ENCODE measurements at places on chromosomes 1 and 21.
A peak's percentile ranks its signal among the peaks of the same experiment; 100 is the strongest.

DNA sequence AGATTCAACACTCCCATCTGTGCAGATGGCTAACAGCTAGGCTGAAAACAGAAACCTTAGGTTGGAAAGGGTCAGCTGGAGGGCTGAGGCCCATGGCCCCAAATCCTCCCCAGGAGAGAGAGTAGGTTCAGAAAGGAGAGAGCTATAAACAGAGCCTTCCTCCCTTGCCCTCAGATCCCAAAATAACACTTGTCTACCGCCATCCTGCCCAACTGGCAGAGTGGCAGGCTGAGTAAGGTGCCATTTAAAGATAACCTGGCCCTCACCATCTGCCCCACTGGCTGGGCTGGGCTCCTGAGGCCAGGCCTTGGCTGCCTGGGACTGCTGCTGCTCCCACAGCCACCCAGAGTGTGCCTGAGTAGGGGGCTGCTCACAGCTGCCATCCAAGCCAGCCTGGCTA is 4.3 kb upstream of the SHISA4 start:
- DNase-seq: no peak

- no peak for DNase-seq
These were observed 359.1 kb downstream of the S1PR1 start for GRCh38 chr1:101595881-101596374.

GRCh38 chr1:171819946-171820345 is 21.4 kb upstream of the DNM3 start:
- DNase-seq: no peak

GRCh38 chr1:64854674-64855073 is 109.8 kb downstream of the RAVER2 start:
- DNase-seq: no peak

GRCh38 chr21:40846103-40846502 is 855 bp downstream of the DSCAM start:
- no peak for DNase-seq

DNA sequence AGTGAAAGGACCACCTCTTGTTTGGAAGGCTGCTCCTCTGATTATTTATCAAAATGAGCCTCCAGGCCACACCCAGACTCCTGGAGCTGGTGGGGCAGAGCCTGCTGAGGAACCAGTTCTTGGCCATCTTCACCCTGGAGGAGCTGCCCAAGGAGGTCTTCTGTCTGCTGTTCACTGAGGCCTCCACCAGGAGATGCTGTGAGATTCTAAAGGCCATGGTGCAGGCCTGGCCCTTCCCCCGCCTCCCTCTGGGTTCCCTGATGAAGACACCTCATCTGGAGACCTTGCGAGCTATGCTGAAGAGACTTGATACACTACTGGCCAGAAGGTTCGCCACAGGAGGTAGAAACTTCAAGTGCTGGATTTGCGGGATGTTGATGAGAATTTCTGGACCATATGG is 61.7 kb upstream of the GJA8 start:
- DNase-seq: no peak

DNA sequence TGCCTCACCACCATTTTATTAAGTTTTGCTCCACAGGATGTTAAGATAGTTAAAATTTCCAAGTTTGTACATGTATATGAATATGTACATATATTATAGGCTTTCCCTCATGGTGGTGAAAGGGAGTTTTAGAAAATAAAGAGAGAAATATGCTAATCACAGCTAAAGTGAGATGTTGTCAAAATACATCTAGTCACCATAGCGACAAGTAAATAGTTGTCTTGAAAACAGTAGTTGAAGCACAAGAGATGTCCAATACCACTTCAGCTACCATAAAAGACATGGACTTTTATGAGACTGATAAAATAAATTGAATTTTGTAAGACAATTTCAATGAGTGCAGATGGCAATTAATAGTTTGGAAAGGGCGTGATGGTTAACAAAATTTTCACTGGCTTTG is 1600.0 kb downstream of the BRINP3 start:
- DNase-seq: no peak

GRCh38 chr1:4468804-4469514 is 185.4 kb upstream of the AJAP1 start:
- DNase-seq: no peak

- DNase-seq: peak; percentile 31
These were observed 20.6 kb downstream of the PADI2 start for GRCh38 chr1:17098446-17099317.

DNA sequence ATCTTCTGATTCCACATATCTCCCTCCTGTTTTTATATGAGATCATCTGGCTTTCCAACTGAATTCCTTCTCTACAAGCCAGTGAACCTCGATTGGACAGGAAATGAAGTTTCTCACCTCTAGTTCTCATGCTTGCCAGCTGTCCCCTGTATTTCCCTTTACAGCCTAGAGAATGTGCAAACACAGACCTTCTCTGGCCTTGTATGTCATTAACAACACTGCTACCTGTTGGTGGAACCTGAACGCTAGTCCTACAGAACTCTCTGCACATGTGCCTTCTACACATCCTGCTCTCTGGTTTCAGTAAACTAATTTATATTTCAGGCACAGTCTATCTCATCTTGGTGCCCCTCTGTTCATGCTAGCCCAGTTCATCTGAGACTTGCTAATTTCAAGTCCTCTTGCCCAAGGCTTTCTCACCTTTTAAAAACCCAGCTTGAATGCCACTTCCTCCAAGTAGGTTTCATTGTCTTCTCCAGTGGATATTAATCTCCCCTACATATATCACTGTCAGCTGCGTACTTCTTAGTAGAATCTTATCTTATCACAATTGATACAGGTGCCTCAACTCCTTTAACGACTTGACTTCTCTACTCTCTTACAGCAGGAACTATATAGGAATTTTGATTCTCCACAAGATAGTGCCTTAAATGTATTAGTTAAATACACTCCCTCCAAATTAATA is 549.9 kb downstream of the PLPP3 start:
- DNase-seq: no peak

- no peak for DNase-seq
These were observed 35.5 kb downstream of the C21orf91 start for GRCh38 chr21:17783481-17784179.
